Thoracic aorta (tissue), 2 donors: ENCODE measurements at places on chromosomes 4 and X. TPM values are rescaled to one million over a fixed set of nuclear protein-coding genes. Genes with fewer than 3 reads are reported as not detected.

DNA sequence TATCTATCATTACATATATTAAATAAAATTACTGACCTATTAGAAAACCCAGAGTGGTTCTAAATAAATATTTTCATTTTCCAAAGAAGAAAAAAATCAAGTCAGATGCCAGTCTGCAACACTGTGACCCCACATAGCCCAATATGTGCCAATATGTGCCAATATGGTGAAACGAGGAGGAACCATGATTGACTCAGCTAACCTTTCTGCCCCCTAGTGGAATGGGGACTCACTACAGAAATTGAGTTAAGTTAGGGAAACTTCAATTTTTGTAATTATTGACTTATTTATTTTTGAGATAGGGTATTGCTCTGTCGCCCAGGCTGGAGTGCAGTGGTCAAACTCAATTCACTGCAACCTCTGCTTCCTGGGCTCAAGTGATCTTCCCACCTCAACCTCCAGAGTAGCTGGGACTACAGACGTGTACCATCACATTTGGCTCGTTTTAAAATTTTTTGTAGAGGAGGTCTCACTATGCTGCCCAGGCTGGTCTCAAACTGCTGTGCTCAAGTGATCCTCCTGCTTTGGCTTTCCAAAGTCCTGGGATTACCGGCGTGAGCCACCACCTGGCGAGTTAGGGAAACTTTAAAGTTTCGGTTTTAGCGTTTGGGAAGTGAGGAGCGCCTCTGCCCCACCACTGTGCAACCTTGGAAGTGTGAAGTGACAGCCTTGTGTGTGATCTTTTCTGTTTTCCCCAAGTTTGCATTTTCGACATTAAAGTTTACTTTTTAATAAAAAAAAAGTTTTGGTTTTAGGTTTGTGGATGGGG lies 116.8 kb upstream of the SHISA3 start:
- no peak for DNase-seq

- DNase-seq, result no peak
These were observed 37.2 kb upstream of the PTPN13 start for GRCh38 chr4:86556791-86557415.

- DNase-seq, result no peak
These were observed 105.0 kb downstream of the SHROOM3 start for GRCh38 chr4:76539979-76540378.

GRCh38 chr4:133800966-133801365 lies 400.6 kb downstream of the PABPC4L start:
- no peak for DNase-seq

DNA sequence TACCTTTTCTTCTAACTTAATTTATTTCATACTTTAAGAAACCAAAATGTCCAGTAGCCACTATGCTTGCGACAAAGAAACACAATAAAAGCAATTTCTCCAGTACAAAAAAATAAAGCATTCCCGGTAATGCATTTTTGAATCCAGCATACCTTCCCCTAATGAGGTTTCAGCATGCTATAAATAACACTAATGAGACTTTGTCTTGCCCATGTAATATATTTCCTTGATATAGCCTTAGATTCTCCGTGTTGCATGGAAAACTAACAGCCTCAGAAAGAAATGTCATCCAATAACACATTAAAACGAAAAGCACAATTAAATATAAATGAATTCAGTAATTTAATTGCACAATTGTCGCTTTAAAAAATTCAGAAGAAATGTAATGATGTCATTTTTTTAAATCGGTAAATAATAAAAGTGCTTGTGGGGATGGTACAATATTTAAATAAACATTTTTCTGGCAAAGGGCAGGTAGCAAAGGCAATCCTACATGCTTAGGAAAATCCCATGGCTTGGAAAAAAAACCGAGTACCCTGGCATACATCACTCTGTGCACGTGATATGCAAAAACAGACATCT lies 225.2 kb upstream of the PPARGC1A start:
- no peak for DNase-seq

GRCh38 chr4:88857588-88857987 lies 160.0 kb upstream of the NAP1L5 start:
- DNase-seq, result no peak

GRCh38 chr4:147840838-147841738 lies 109.2 kb downstream of the ARHGAP10 start:
- DNase-seq, result no peak

GRCh38 chrX:861921-862320 lies 231.3 kb downstream of the SHOX start:
- no peak for DNase-seq

DNA sequence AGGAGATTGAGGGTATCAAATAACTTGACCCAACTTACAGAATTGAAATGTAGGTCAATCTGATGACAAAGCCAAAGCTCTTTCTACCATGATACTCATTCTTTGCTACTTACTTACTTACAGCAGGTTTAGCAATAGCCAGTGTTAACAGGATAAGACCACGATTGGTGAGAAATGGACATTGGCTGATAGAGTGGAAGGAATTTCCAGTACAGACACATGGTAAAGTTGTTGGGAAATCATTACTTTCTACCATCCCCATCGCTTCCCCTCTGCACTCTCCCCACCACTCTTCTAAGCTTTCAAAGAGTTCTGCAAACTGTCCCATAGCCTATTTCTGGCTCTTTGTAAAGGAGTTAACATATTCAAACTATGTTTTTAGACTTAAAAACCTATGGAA lies 119.7 kb downstream of the CHRNA9 start:
- DNase-seq, result no peak

DNA sequence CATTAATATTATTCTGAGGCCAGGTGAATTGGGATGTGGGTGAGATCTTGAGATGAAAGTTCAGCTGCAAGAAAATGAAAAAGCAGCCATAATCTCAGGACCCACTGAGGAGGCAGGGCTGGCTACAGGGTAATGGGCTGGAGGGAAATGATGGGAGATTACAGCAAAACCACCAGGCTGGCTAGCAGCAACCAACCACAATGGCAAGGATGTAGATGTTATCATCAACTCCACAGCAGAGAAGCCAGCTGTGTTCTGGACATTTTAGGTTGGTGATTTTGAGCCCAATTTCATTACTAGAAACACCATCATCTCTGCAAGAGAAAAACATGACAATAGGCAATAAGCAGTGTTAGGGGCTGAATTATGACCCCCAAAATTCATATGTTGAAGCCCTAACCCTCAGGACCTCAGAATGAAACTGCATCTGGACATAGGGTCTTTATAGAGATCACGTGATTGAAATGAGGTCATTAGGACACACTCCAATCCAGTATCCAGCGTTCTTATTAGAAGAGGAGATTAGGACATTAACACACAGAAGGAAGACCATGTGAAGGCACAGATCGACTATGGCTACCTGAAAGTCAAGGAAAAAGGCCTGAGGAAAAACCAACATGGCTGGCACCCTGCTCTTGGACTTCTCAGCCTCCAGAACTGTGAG lies 139.8 kb upstream of the KIT start:
- no peak for DNase-seq

Gene MAGEB2
- not detected for total RNA-seq

Gene TCEANC
- 2.6 TPM for total RNA-seq

Gene KCNIP4
- total RNA-seq, result not detected

Gene ELK1
- 33.4 TPM for total RNA-seq

Gene MAML3
- 7.3 TPM for total RNA-seq

Gene UCP1
- not detected for total RNA-seq

Gene GPC3
- total RNA-seq, result 5.6 TPM
